ENCODE measurements at places on chromosomes 13 and 19.

DNA sequence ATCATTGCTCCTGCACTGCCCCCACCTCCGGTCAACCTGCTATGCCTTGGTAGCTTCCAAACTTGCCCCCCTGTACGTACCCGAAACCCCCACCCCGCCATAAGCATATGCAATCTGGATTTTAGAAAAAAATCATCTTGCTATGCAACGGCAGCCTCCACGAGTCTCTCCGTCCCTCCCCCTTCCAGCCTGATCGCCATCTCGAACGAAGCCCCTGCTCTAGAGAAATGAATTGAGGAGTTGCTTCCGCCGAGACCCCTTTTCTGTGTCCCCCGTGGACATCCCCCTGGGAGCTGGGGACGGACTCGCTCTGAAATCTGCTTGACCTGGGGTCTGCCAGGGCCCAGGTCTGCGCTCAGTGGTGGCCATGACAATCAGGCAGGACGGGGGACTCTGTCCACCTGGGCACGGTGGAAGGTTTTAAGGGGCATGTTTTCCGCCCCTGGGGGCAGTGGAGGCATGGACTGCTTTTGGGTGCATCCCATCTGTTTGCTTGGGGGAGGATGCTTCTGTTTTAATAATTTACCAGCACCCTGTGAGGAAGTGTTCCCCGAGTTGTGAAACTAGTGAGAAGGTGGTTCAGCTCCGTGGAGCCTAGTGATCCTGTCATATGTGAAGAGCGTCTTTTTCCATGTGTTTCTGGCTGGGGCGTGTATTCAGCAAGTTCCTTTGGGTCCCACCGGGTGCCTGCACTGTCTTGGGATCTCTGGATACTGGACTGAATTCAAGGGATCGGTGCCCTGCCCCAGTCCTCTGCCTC, 1.0 kb downstream of the KDM4B start:
- no peak for DNase-seq

- peak; percentile 16 for DNase-seq
Observed at GRCh38 chr19:14449321-14449720, 16.2 kb downstream of the PKN1 start.

DNA sequence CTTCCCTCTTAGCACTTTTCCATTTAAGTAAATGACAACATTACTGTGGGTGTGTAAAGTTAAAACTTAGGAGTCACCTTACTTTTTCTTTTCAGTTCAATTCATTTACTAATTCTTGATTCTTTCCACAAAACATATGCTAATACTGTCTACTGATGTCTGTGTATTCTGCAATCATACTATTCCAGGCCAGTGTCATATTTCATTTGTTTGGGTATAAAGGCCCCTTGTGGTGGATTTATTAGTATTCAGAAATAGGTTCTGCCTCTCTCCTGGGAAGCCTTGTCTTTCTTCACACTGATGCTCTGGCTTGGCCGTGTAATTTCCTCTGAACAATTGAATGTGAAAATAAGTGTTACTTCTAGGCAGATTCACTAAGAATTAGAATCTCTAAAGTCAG, 621.9 kb upstream of the SPRY2 start:
- DNase-seq = no peak

DNA sequence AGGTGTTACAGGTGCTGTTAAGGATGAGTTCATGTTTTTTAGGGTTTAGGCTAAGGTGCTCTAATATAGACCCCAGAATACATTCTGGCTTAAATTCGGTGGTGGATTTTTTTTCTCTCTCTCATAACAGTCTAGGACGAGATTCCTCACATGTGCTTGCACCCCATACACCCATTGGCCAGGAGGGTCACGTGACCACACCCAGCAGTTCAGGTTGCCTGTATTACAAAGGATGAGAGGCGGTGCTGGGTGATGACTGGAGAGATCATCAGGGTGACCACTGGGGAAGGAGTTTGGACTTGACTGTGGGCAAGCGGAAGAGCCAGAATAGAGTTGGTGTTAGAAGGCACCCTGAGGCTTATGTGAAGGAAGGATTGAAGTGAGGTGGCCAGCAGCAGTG, 27.7 kb downstream of the PPP2R1A start:
- DNase-seq = no peak

GRCh38 chr19:33159893-33160292, 28.0 kb downstream of the WDR88 start:
- DNase-seq = no peak

- DNase-seq = no peak
Observed at GRCh38 chr19:10279737-10280442, 6.9 kb upstream of the ICAM4 start.

- DNase-seq = no peak
Observed at GRCh38 chr13:39039041-39039440, 785 bp downstream of the NHLRC3 start.

GRCh38 chr13:112859817-112860190, 109.2 kb upstream of the MCF2L start:
- peak; percentile 74 for DNase-seq

GRCh38 chr19:32053376-32053775, 292.0 kb upstream of the ZNF507 start:
- DNase-seq = no peak

- no peak for DNase-seq
Observed at GRCh38 chr13:84377106-84377505, 494.8 kb upstream of the SLITRK1 start.

DNA sequence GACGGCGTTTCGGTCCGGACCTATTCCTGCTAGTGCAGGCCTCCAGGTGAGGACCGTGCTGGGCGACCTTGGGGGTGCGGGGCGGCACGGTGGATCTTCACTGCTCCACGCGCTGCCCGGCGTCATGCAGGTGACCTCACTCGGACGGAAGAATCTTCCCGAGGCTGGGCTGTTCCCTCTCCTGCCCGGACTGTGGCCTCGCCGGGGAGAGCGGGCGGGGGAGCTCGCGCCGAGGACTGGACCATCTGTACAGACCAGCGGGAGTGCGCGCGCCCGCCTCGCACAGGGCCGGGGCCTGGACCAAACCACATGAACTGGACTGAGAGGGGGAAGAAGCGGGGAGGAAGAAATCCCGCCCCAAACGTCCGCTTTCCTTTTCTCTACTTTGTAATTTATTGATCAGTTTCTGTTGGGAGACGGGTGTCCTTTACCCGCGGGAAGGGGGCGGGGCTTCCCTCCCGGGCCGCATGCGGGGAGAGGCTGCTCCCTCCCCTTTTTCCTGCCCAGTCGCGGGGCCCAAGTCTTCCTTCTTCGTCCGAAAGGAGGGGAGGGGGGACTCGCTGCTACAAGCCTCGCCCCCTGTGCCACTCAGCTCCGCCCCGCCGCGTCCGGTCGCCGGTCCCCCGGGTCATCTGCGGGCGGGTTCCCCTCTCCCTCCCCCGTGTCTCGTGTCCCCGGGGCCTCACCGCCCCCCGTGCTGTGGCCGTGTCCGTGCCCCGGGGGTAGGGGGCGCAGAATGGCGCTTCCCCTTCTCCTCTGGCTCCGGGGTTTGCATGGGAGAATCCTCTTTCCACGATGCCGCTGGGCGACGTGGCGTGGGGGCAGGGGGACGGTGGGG, 4.9 kb downstream of the HRC start:
- DNase-seq = peak; percentile 49

DNA sequence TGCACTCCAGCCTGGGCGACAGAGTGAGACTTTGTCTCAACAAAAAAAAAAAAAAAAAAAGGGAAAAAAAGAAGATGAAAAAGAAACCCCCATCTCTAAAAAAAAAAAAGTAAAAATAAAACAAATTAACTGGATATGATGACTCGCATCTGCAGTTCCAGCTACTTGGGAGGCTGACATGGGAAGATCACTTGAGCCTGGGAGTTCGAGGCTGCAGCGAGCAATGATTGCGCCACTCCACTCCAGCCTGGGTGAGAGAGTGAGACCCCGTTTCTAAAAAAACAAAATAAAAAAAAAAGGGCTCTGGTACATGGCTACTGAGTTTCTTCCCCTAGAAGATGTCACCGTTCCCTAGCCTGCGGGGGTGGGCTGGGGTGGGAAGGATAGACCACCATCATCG, 2.4 kb upstream of the CATSPERG start:
- no peak for DNase-seq

DNA sequence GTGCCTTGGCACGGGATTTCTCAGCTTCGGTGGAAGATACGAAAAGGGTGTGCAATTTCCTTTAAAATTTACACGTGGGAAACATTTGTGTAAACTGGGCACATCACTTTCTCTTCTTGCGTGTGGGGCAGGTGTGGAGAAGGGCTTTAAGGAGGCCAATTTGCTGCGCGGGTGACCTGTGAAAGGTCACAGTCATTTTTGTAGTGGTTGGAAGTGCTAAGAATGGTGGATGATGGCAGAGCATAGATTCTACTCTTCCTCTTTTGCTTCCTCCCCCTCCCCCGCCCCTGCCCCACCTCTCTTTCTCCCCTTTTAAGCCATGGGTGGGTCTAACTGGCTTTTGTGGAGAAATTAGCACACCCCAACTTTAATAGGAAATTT, 7.2 kb downstream of the SLITRK5 start:
- DNase-seq = no peak

GRCh38 chr13:104530741-104531140, 1464.5 kb upstream of the SLC10A2 start:
- DNase-seq = no peak

- no peak for DNase-seq
Observed at GRCh38 chr13:109695402-109696190, 90.8 kb downstream of the IRS2 start.

GRCh38 chr13:100483139-100483538, 105.5 kb downstream of the GGACT start:
- DNase-seq = no peak

DNA sequence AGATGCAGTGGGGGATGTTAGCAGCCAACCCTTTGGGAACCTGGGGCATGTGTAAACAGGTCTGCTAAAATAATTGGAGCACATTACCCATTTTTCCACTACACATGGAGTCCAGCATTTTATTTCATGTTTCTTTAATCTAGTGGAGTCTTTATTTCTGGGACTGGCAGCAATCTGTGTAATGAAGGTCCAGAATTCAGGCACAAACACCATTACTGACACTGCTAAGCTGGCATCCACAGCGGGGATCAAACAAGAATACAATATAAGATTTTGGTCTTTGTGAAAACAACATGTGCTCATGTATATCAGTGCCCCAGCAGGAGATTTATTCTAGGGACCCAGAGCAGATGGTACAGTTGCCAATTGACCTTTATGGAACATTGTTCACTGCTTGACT, 1587.0 kb upstream of the PRR20A start:
- DNase-seq = no peak

- peak; percentile 92 for DNase-seq
Observed at GRCh38 chr13:30739761-30740642, 4.7 kb downstream of the ALOX5AP start.

DNA sequence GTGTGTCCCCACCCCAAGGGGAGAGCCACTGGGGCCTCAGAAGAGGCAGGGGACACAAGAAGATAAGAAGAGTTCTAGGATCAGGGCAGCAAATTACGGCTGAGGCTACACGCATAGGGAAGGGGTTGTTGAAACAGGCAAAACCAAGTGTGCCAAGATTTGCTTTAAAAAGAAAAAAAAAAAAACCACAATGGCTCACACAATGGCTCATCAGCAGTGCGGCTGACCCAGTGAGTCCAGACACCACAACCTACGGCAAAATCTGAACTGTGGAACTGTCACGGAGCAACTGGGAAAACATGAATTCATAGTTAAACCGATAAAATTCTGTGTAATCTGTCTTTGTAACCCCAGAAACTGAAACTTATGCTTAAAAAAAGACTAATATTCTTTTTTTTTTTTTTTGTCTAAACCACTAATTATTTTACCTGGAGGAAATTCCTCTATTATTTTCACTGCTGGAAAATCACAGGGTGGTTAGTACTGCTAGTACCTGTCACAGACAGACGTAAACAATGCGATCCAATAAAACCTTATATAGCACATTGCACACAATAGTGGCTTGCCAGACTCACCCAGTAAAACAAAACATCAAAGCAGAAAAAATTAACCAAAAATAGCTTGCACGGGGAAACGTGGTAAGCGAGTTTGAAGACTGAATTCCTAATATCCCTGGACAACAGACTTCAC, 325.4 kb upstream of the TSHZ3 start:
- peak; percentile 46 for DNase-seq

DNA sequence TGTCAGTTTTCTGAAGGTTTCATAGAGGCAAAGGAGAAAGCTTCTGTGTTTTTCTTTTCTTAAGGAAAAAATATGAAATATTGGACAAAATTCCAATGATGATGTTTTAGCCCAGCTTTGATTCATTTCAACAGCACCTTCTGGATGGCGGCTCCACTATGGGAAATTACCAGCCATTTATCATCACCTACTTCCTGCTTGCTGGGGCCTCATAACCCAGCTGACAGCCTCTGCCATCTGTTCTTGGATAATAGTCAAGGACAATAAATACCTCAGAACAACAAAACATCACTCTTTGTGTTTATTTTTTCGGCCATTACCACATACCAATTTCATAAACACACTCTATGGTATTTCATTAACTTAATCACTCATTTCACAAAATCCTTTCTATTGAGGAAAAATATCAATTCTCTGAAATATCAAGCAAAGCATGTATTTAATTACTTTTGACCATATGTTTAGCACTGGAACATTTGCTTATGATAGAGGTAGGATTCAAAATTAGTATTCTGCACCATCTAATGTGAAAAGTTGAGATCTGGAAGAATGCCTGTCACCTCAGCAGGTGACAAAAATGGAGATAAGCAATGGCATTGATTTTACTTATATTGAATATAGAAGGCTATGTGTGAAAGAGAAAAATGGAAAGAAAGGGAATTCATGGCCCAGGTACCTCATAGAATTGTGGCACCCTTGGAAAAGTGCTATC, 629.7 kb downstream of the LIG4 start:
- DNase-seq = no peak

- no peak for DNase-seq
Observed at GRCh38 chr19:3572855-3573161, at the start of gene HMG20B. HMG20B (plus strand) TSS chr19:3572944; CDS start chr19:3573310, 366 bp downstream.

DNA sequence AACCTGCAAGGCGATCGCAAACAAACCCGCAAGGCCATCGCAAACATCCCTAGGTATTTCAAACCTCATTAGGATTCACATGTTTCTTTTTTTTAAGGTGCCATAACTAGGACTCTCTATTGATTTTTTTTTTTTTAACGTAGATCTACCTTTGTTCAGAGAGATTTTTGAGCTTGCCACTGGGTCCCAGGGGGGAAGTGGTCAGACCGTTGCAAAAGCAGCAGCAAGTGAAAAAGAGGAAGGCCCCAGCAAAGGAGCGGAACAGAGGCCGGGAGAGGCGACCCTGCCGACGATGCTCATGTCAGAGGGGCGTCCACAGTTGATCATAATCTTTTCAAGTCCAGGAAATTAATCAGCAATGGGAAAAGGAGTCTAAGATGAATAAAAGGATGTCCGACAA, 32.7 kb upstream of the FLT1 start:
- no peak for DNase-seq

All from RCC 7860 (cell line).